ENCODE measurements at places on chromosomes 2 and 18. TPM values are rescaled to one million over a fixed set of nuclear protein-coding genes. Genes with fewer than 3 reads are reported as not detected.

The CDK15 gene
- not detected for total RNA-seq

The RIT2 gene
- total RNA-seq = not detected

The LINC00305 gene
- total RNA-seq = not detected

The ZNF142 gene
- 55.2 TPM for total RNA-seq

The CABYR gene
- total RNA-seq = 1.2 TPM
